ENCODE measurements at places on chromosomes 4 and X.

GRCh38 chr4:126213996-126214395 is 899.2 kb downstream of the FAT4 start:
- no peak for DNase-seq

DNA sequence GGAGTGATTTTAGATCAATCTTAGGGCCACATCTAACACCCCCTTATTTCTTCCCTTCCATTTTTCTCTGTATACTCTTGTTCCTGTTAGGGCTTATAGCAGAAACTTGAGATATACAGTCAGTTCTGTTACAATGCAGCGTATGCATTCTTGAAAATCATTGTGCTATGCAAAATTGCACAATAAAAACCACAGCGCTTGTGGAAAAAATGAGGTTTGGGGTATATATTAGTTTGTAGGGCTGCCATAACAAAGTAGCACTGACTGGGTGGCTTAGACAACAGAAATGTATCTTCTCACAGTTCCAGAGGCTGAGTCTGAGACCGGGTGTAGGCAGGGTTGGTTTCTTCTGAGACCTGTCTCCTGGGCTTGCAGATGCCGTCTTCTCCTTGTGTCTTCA is 59.0 kb downstream of the WWC2 start:
- DNase-seq = no peak

- no peak for DNase-seq
These were observed 6.0 kb upstream of the IL3RA start for GRCh38 chrX:1330605-1331004.

GRCh38 chrX:79081895-79082512 is 62.5 kb upstream of the GPR174 start:
- DNase-seq = no peak

- no peak for DNase-seq
These were observed 147.6 kb upstream of the TBC1D9 start for GRCh38 chr4:140903522-140904475.

DNA sequence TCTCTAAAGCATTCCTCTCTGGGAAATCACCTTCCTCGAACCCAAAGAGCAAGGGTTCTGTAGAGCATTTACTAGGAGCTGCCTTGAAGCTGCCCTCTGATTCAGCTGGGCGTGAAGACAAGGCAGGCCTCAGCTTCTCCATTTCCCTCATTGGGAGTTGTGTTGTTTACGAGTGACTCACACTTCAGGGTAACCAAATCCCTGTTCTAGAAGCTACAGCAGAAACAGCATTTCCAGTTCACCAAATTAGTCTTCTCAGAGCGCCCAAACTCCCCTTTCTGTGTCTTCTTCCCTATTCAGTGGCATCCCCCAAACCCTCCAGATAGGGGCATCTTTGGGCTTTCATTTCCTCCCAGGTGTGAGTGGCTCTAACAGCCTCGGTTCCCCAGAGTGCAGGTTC is 863 bp upstream of the XPNPEP2 start:
- no peak for DNase-seq

DNA sequence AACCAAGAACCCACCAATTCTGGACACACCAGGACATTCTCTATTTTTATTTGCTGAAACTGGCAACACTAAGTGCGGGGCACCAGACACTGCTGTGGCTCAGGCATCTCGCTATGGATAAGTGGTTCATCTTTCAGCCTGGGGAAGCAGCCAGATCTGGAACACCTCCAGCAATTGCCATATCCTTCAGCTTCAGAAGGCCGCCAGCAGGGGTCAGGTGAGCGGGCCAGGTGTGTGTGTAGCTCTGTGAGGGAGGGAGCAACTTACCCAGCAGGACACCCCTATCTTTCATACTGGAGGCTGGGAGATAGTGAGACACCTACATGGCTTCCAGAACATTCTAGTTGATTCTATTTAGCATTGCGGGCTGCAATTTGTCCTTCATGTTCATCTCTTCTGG is 57.0 kb upstream of the GBA3 start:
- no peak for DNase-seq

- DNase-seq = no peak
These were observed 33.2 kb downstream of the RELL1 start for GRCh38 chr4:37652747-37653527.

- DNase-seq = no peak
These were observed 194.0 kb upstream of the NUDT6 start for GRCh38 chr4:123116412-123116811.

DNA sequence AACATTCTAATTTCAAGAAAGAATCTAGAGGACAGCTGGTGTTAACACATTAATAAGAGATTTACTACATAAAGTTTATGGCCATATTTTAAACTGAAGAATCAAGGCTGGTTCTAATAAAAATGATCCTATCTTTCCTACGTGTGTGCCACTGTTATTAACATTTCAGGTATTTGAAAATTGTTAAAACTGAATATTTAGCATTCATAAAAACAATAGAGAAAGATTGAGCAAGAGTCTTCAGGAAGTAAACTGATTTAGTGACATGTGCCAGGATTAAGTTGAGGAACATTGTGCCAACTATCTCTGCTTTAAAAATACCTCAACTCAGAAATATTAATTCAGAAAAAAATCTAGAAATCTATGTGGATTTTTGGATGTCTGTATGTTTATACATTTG is 810.1 kb downstream of the FAT4 start:
- no peak for DNase-seq

DNA sequence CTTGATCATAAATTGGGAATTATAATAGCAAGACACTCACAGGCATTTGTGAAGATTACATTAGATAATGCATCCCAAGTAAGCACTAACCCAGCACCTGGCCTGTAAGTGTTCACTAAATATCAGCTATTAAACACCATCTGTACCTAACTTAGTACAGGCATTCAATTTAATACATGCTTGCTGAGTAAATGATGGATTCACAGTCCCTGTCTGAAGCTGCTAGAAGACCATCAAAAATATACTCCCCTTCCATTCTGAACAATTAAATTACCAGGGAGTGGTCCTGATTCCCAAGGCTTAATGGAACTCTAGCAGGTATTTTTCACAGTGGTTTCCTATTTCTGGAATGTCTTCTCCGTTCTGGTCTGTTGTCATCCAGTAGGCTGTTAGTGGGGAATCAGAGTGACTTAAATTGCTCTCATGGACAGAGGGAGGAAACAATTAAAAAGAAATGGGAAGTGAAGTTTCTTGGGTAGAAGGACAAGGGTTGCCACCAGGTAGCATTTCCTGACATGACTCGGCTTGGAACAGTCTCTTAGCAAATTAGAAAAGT is 233.9 kb downstream of the PTTG2 start:
- no peak for DNase-seq

- DNase-seq = no peak
These were observed 156.6 kb downstream of the PPP3CA start for GRCh38 chr4:101190751-101191150.

DNA sequence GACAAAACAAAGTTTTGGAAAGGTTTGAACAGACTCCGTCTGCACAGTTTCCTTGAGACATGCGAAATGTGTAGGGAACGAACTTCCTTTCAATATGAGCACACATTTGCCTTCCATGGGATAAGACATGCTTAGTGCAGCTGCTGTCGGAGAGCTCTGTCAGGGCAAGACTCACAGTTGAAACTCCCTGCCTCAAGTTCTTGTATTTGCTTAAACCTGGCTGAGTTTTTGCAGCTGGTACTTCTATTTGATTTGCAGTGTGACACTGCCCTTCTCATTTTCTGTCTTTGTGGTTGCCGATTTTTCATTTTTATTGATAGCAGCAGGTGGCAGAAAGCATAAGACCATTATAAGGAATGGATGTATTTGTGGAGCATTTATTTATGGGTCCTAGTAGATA is 18.2 kb upstream of the RHOH start:
- no peak for DNase-seq

DNA sequence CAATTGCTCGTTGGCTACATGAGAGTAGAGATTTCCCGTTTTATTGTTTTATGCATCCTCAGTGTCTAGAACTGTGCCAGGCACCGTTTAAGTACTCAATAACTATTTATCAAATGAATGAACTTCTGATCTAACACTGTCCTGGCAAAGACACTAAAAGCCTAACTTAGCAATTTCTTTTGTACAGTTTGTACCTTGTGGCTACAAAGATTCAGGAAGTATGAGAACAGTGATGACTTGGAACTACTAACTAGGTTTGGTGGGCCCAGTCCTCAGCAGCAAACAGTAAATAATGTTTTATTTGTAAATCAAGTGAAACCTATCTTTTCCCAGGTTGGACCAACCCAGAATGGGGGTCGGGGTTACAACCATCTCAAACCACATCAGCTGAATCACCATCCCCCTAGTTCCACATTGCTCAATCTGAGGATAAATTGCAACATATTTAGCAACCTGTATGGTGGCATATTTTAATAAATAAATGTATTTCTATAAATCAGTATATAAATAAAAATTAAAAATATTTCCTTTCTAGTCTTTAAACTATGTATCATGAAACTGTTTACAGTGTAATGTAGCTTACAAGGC is 12.3 kb upstream of the SCRG1 start:
- DNase-seq = no peak

DNA sequence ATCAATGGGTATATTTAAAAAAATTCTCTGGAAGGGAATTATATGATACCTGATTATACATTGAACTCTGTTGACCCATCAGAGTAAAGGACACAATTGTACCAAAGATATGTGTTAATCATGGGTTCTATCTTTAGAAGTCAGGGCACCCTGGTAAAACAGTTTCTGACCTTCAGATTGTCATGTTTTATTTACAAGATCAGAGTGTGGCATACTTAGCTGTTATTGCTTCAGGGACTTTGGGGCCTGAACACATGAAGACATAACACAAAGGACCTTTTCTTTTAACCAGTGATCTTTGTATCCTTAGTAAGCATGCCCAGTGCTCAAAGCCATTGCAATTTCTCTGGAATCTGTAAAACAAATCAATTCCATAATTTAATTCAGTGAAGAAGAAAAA is 204.8 kb upstream of the RPS6KA3 start:
- DNase-seq = no peak

DNA sequence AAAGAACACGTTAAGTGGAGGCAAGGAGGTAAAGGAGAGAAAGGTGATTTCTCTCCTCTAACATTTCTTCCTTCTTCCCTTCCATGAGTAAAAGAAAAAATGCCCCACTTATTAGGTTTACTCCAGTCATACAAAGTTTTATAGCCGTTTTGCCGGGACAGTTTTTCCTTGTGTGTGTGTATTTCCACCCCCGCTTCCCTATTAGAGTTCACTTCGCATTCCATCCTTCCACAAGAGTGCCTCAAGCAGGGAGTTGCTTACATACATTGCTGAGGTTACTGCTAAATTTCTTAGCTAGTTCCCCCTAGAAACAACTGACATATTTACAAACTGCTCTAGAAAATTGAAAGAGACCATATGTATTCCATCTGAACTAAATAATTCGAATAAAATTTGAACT is 45.2 kb upstream of the BMP15 start:
- no peak for DNase-seq

- DNase-seq = no peak
These were observed 76.6 kb downstream of the HTRA3 start for GRCh38 chr4:8345946-8346814.

DNA sequence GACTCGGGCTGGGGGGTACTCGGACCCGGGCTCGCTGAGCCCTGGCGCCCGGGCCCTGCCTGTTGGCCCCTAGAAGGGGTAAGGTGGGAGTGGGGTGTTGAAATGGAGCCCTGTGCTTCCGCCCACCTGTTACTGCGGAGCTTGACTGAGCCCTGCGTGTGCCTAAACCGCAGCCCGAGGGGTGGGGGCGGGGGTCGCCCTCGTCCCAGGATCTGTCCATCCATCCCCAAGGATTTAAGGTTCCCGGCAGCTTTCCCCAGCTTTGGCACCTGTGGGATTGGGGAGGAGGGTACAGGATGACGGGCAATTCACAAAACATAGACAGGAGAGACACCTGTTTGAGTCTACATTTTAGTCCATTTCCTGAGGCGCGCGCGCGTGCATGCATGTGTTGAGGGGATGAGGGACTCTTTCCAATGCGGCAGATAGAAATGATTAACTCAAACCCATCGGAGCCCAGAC is 779 bp downstream of the GABRQ start:
- DNase-seq = no peak

GRCh38 chrX:54043541-54044125 is 640 bp downstream of the PHF8 start:
- no peak for DNase-seq

GRCh38 chrX:101370888-101371504 is 15.0 kb downstream of the BTK start:
- no peak for DNase-seq

GRCh38 chrX:132592880-132593279 is 104.0 kb upstream of the MBNL3 start:
- no peak for DNase-seq

GRCh38 chrX:41824551-41824950 is 98.8 kb downstream of the CASK start:
- DNase-seq = no peak

DNA sequence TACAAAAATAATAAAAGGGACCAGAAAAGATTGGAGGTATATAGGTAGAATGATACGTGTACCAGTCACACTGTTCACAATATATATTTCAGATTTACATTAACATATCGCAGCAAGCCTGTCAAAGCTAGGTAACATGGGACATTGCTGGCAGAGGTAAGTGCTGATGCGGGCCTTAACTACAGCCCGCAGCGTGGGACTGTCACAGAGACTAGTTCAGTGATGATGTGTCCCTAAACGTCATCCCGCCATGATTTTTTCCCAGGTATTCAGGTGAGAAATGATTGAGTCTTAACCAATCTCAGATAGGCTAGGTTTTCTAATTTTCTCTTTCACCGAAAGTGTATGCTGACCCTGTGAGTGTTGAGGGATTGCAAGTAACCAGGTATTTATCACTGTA is 7.8 kb upstream of the ATXN3L start:
- DNase-seq = no peak

- DNase-seq = no peak
These were observed 43.0 kb upstream of the SH3RF1 start for GRCh38 chr4:169313732-169314131.

- DNase-seq = no peak
These were observed 14.2 kb downstream of the CHST7 start for GRCh38 chrX:46587753-46588171.

DNA sequence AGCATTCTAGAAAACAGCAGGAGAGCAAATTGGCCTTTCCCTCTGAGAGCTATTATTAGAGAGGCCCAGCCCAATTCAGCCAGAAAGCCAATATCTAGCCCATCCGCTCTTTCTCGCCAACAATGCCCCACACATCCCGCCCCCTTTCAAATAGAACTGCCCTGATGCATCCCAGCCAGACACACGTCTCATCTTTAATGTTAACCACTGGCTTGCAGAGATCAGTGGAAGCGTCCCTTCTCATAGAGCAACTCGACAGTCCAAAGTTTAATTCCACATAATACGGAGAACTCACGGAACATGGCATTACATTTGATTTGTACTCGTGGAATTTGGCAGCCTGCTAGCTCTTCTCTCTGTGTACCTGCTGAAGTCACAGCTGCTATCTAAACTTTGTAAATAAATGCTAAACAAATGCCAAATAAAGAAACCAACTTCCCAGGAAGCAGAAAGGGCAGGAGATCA is 304.4 kb downstream of the DHX15 start:
- DNase-seq = no peak

DNA sequence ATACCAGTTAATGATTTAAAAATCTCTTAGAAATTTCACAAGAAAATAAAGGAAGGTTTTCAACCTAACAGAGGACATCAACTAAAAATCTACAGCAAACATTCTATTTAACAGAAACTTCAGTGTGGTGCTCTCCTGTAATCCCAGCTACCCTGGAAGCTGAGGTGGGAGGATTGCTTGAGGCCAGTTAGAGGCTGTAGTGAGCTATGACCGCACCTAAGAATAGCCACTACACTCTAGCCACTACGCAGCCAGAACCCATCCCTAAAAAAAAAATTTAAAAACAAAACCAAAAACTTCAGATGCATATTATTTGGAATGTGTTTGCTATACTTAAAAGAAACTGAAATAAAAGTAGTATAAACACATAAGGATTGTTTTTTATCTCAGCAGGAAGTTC is 7.2 kb upstream of the FHIP1A start:
- DNase-seq = no peak

Measured in anterior cingulate cortex (tissue), 58 donors.